ENCODE measurements at places on chromosomes 13 and 19.
A peak's percentile ranks its signal among the peaks of the same experiment; 100 is the strongest.

DNA sequence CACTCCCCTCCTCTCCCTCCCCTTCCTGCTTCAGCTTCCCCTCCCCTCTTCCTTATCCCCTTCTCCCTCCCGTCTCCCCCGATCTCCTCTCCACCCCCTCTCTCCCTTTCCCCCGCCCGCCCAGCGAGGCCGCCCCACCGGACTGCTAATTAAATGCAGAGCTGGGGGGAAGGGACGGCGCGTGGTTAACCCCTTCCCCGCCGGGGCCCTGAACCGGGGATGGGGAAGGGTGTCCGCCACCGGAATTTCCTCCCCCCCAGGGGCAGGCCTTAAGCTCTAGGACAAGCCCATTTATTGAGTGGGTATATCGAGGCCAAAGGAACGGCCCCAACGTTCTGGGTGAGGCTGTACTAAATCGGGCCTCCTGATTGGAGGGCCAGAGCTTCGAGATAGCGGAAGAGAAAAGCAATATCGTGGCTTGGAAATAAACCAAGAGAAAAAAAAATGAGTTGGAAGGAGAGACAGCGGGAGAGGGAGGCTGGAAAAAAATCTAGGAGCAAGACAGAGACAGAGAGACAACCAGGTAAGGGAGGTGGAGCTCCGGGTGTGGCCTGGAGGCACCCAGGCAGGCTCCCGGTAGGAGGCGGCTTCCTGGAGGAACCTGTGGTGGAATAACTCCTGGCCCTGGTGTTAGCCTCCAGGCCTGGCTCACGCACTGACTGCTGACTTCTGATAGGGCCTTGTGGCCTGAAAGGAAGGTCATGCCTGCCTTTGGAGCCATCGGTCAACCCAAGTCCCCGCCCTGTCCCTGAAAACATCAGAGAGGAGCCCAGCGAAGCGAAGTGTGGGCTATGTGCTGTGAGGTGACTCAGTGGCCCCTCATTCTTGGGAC lies 11.6 kb upstream of the JUND start:
- peak; percentile 65 for DNase-seq

DNA sequence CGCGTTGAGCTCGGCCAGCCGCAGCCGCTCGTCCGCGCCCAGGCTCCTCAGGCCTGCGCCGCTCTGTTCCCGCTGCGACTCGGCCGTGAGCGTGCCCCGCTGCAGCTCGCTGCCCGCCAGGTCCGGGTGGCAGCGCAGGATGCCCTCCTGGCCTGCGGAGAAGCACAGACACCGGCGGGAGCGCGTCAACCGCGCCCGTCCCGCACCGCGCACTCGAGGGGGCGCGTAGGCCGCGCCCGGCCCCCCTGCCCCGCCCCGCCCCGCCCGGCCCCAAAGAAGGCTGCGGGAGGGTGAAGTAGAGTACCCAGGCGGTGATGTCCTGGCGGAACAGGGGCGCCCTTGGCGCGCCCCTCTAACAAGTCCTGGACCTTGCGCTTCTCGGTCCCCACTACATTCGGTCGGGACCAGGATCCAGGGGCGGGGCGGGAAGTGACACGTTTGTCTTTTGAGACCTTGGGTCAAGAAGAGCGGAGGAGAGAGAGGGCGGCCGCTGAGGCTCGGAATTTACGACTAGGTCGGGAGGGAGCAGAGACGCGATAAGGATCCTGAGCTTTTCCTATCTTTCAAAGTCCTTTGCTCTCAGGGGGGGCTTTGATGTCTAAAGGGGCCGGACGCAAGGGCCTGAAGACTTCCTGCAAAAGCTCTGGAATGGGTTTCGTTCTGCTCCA lies 9.3 kb upstream of the CDX2 start:
- no peak for DNase-seq

GRCh38 chr19:1774989-1775772 lies 21.9 kb downstream of the ONECUT3 start:
- no peak for DNase-seq

DNA sequence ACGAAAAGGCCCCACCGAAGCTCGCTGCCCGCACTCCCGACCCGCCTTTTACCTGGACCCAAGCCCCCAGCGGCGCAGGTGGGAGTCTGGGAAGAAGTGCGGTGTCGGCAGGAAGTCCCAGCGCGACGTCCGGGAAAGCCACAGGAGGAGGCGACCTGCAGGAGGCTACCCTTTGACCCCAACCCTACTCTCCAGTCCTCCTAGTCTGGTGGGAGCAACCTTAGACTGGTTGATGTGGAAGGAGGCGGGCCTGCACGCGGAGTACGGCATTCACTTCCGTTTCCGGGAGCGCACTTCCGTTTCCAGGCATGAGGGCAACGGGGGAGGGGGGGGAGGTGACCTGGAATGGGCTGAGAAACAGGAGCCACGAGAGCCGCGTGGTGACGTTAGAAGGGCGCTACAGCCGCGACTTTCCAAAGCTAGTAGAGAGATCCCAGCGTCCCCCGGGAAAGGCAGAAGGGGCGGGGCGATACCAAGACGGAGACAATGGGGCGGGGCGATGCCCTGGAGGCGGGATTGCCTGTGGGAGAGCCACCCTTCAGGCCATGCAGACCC lies 28.5 kb downstream of the ZNF266 start:
- peak; percentile 41 for DNase-seq

GRCh38 chr13:111184458-111185401 lies 69.6 kb downstream of the ARHGEF7 start:
- DNase-seq, result peak; percentile 45

DNA sequence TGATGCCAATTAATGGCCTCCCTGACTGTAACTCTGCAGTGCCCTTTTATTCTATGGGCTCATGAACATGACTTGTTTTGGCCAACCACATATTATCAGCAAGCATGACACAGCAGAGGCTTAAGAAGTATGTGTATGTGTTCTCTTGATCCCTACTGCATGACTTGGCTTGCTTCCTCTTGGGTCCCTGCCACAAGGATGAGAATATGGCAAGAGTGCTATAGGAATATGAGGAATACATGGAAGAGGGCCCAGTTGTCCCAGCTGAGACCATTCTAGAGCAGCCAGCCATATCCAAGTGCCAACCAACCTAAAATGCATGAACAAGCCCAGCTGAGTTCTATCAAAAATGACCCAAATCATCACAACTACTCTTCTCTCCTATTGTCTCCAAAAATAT lies 576.7 kb upstream of the PCDH9 start:
- DNase-seq, result no peak

- peak; percentile 48 for DNase-seq
These were observed 37.7 kb downstream of the GSX1 start for GRCh38 chr13:27830010-27830409.

DNA sequence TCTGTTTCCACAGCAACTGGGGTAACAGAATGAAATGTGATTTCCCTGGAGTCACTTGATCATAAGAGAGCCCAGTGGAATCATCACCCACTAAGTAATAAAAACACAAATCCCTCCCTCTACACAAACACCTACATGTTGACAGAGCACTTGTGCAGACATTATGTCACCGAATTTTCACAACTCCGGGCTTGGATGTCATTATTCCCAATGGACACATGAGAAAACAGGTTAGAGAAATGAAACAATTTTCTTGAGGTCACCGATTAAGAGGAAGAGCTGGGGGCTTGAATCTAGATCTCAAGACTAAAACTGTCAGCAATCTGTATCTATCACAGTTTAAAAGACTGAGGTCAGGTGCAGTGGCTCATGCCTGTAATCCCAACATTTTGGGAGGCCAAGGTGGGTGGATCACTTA lies 3.1 kb downstream of the XRCC1 start:
- DNase-seq, result no peak

DNA sequence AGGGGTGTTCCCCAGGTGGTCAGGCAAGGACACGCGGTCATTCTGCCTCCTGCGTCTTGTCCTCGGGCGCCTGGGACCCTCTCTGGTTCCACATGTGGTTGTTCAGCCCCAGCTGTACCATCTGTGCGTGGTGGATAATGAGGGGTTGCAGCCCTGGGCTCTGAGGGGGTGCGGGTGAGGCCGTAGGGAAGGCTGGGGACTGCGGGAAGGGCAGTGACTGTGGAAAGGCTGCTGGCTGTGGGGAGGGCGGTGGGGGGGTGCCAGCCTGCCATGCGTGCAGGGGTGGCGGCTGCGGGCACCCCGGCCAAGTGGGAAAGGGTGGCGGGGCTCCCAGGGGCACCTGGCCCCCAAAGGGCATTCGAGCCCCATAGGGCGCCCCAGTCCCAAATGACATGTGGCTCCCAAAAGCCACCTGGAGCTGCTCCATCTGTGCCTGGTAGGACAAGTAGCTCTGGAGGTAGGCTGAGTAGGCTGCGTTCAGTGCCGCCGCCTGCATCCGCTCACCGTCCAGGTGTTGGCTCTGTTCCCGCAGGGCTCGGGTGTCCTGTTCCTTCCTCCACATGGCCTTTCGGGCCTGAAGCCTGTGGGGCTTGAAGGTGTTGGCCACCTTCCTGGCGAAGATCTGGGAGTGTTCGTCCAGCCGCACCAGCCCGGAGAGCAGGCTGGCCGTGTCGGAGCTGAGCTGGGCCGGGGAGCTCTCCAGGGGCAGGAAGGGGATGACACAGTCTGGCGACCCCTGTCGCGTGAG lies 15.1 kb downstream of the TICAM1 start:
- no peak for DNase-seq

- peak; percentile 48 for DNase-seq
These were observed 45.8 kb downstream of the GGACT start for GRCh38 chr13:100542826-100543156.

DNA sequence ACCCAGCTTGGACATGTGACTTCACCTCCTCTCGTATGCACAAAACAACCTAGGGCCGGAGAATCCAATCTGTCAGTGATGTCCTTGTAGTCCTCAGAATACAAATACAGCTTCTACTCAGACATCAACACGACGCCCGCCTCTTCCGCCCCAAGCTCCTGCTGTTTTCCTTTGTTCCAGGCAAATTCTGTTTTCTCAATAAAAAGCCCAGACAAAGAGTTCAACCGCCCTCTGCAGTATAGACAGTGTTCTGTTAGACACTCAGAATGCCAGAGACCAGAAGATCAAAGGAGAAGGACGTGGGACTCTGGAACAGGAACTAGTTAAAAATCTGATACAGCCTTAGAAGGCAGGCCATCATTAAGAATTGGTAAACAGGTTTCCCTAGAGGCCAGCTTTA lies 42.0 kb upstream of the GGACT start:
- DNase-seq, result no peak

DNA sequence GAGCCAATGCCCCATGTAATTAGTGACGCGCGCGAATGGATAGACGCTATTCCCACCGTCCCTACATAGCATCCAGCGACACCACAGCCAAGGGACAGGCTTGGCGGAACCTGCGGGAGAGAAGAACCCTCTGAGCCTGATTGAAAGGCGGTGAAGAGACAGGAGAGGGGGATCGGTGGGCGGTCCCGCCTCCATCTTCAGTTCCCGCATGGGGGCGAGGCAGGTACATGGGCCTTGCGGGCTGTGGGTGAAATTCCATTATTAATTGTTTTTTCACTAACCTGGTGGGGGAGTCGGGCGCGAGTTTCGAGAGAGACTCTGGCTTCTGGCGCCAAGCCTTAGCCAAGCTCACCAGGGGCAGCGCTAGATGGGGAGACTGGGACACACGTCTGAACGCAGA lies 8.4 kb upstream of the TEX101 start:
- no peak for DNase-seq

DNA sequence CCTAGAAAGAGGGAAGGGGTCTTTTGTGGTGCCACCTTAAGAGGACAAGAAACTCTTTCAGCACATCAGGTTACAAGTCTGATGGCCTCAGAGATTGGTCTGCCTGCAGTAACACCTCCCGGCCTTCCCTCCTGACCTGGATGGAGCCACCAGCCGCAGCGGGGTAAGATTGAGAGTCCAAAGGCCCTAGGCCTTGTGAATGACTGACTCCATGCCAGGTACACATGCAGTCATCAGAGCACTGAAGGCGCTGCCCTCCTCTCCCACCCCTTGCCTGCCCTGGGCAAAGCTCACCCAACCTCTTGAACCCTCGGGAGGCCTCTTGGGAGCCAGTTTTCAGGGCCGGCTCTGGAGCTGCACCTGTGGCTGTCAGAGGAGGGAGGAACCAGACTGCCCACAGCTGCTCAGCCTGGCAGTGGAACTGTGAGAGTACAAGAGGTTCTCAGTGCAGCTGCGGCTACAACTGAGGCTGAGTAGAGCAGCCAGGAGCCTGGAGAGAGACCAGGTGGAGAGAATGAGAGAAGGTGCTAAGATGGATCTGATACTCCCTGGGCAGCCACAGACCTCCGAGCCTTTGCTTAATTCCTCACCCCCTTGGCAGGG lies 23.8 kb upstream of the C13orf42 start:
- no peak for DNase-seq

DNA sequence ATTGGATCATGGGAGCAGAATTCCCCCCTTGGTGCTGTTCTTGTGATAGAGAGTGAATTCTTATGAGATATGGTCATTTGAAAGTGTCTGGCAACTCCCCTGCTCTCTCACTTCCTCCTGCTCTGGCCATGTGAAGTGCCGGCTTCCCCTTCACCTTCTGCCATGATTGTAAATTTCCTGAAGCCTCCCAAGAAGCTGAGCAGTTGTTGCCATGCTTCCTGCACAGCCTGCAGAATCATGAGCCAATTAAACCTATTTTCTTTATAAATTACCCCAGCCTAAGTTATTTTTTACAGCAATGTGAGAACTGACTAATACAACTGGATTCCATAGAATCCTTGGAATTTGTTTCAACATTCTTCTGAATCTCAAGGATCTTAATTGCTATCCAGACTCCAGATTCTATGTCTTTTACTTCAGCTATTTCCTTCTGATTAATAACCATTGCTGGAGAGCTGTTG lies 328.1 kb downstream of the SLITRK5 start:
- DNase-seq, result no peak

GRCh38 chr13:37648609-37649008 lies 50.0 kb upstream of the POSTN start:
- DNase-seq, result no peak

DNA sequence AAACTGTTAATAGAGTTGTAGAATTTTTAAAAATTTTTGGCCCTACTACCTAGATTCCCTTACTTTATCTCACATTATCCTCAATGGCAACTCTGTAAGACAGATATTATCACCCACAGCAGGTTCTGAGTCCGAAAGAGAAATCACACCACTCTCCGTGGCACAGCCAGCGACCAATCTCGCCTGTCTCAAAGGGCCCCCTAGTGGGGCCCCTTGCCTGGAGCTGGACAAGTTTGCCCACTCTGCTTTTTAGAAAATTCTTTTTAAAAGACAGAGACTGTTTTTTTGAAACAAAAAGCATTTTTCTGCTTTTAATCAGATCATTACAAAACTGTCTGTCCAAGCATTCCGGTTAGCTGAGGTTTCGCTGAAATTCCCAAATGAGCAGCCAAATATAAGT lies 21.7 kb downstream of the PHF11 start:
- no peak for DNase-seq

DNA sequence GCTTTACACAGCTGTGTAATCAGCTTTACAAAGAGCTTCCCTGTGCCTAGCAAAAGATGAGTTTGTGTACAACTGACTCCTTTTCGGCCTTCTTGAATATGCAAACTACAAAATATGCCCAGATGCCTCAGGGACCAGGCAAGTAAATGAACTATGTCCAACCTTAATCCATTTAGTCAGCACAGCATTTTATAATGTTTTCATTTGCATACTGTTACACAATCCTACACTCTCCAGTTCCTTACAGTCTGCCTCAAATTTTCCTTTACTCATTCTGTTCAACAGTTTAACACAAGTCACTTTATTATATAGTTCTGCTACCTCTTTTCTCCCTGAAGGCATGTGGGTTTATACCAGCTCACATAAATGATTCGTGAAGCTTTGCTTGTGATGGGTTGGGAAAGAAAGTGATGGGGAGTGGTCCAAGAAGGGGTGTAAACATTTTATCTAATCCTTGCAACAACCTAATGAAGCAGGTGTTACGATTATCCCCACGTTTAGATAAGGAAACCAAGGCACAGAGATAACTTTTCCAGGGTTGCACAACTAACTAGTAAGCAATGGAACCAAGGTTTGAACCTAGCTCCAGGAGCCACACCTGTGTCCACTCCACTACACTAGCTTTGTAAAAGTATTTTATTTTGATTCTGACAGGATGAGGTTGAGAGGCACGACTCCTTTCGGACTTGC lies 3.3 kb upstream of the USP12 start:
- DNase-seq, result no peak

- no peak for DNase-seq
These were observed at the start of gene LRRC8E for GRCh38 chr19:7888145-7888825. Gene LRRC8E (plus strand): TSS chr19:7888510. CDS start chr19:7895604, 7,094 bp downstream.

All from CD4-positive, alpha-beta T cell treated with Interleukin-21 for 1 hour (primary cell).